ENCODE measurements at places on chromosomes 7 and 10.

DNA sequence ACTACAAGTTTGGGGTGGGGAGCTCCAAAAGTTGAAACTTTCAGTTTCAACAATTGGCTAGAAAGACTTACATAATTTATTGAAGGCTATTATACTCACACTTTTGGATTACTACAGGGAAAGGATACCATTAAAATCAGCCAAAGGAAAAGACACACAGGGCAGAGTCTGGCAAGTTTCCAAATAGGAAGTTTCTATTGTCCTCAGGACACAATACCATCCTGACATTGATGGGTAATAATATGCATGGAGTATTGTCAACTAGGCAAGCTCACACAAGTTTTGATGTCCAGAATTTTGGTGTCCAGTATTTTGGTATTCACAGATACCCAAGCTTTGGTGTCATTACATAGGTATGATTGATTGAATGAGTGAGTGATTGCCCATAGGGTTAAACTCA is 872.6 kb upstream of the SORCS1 start:
- no peak for DNase-seq

- no peak for DNase-seq
Observed at GRCh38 chr7:130622866-130623265, 45.7 kb downstream of the COPG2 start.

DNA sequence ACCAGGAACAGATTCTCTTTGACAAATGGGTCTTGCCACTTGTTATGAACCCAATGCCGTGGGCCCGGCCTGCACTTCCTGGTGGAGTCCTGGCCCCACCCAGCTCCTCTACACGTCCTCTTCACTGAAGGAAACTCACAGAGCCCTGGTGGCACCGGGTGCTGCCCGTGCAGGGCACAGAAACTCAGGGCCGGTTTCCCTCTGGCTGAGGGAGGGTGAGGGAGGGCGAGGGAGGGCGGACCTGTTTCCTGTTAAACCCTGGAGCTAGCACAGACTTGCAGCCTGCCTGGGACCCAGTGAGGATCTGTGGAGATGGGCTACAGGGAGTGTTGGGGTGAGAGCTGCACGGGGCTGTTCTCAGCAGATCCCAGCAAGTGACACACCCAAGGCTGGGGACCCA is 596.3 kb downstream of the PTPRN2 start:
- no peak for DNase-seq

DNA sequence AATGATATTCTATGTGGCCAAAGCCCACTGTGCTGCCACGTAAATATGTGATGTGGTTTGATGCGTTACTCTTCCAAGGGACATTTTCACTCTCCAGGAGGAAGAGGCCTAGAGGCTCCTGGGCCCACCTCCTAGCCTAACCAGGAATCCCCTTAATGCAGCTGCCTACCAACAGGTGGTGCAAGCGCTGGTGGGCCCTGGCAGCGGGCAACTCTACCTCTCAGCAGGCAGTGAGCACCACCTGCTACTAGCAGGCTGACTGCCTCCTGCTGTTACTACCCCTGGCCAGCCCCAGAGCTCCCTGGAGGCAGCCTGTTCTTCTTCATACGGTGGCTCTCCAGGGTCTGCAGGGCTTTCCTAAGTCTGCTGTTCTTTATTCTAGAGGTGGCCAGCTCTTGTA is 62.8 kb downstream of the CDH23 start:
- no peak for DNase-seq

- DNase-seq: peak; percentile 53
Observed at GRCh38 chr10:48902096-48902495, 37.5 kb downstream of the LRRC18 start.

- no peak for DNase-seq
Observed at GRCh38 chr10:34262985-34263384, 552.1 kb downstream of the PARD3 start.

GRCh38 chr10:49272251-49273081 is 26.5 kb upstream of the C10orf71 start:
- DNase-seq: no peak

GRCh38 chr7:66281678-66282590 is 76.8 kb downstream of the TPST1 start:
- DNase-seq: peak; percentile 30

GRCh38 chr10:121594076-121594475 is 4.2 kb downstream of the FGFR2 start:
- DNase-seq: no peak

DNA sequence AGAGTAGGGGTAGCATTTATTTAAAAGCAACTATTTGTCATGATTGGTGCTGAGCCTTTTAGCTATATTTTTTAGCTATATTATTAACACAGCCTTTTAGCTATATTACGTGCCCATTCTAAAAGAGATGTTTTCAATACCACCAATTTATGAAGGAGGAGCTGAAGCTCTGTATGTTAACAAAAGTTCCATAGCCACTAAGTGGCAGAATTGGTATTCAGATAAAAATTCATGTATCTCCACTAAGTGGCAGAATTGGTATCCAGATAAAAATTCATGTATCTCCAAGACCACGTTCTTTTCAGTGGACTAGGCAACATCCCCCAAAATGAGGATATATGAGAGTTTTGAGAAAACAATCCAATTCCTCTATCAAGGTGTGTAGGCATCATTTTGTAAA is 268.6 kb downstream of the HGF start:
- DNase-seq: no peak

GRCh38 chr7:22551768-22552513 is 52.0 kb upstream of the STEAP1B start:
- no peak for DNase-seq

DNA sequence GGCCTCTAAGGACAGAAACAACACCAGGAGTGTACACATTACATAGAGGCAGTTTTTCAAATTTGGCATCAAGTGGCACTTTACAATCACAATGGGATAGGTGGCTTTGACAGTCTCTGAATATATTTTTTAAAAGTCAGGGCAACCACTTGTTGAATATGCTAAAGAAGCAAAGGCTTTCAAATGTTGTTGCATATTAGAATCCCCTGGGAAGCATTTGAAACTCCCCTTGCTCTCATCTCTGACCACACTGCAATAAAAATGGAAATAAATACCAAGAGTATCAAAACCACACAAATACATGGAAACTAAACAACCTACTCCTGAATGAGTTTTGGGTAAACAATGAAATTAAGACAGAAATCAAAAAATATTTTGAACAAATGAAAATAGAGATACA is 106.5 kb upstream of the RAB11FIP2 start:
- no peak for DNase-seq

DNA sequence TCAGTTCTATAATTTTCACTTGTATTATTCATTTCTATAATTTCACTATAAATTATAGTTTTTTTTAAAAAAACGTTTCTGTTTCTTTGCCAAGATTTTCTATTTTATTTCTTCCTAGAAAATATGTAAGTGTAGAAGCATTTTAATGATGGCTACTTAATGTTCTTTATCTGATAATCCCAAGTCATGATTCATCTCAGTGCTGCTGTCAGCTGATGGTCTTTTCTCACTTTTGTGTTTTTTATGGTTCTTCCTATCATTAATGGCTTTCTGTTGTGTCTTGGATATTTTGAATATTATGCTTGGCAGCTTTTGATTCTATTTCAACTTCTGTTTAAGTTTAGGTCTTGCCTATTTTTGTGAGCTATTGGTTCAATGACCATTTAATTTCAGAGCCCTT is 268.6 kb downstream of the BAMBI start:
- DNase-seq: no peak

GRCh38 chr10:95289003-95289920 is 1.5 kb downstream of the PDLIM1 start:
- peak; percentile 46 for DNase-seq

- DNase-seq: no peak
Observed at GRCh38 chr7:422191-422885, 97.3 kb downstream of the PDGFA start.

DNA sequence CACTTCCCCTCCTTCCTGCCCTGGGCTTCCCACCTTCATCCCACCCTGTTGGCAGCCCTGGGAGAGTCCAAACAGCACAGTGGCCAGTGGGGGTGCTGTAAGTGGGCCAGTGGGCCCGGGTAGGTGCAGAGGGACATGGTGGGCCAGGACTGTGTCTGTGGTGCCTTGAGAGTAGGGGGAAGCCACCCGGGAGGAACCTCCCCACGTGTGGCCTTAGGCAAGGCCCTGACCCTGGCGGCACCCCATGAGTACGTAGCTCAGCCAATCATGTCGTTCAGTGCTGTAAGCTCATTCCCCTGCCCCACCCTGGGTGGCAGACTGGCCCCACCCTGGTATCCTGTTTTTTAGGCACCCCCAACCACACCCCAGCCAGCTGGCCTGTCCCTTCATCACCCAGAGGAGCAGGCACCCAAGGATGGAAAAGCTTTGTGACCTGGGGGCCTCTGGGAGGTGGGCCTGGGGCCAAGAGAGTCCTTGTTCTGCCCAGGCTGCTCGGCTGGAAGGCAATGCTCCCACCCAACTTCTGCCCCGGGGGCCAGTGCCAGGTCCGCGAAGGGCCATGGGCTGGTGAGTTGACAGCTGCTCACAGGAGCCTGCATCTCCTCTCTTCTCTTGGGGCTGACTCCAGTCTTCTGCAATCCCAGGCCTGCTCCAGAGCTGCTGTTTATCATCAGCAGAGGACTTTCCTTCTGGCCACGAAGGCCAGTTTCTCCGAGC is 41.6 kb downstream of the TSPAN15 start:
- no peak for DNase-seq

DNA sequence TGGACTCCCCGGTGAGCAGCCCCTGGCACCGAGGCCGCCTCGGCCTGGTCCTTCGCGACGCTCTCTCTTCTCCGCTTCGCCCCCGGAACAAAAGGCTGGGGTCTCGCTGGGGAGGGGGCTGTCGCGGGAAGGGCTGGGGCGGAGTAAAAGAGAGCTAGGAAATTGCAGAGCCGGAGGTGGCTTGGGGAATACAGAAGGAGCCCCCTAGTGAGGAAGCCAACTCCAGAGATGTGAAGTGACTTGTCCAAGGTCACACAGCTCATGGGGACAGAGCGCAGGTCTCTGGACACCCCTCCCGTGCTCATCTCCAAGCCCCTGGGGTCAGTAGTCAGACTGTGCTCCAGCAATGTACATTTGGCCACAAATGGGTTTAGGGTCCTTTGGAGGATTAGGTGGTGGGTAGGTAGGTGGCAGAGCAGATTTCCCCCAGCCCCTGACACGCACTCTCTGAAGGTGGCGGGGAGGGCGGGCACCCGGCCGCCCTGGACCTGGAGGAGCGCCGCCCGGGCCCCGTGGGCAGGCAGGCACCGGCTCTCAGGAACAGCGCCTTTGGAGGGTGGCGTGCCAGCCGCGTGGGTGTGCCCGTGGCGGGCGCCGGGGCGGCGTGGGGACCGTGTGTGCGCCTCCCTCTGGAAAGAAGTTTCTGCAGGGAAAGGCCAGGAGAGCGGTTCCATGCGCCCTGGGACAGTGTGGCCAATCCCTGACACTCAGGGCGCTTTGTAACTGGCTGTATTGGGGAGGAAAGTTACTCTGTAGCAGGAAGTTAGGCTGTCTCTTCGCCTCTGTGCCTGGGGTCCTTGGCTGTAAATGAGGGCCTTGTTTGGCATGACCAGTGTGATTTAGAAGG is 910 bp downstream of the WIPF3 start:
- DNase-seq: peak; percentile 16

DNA sequence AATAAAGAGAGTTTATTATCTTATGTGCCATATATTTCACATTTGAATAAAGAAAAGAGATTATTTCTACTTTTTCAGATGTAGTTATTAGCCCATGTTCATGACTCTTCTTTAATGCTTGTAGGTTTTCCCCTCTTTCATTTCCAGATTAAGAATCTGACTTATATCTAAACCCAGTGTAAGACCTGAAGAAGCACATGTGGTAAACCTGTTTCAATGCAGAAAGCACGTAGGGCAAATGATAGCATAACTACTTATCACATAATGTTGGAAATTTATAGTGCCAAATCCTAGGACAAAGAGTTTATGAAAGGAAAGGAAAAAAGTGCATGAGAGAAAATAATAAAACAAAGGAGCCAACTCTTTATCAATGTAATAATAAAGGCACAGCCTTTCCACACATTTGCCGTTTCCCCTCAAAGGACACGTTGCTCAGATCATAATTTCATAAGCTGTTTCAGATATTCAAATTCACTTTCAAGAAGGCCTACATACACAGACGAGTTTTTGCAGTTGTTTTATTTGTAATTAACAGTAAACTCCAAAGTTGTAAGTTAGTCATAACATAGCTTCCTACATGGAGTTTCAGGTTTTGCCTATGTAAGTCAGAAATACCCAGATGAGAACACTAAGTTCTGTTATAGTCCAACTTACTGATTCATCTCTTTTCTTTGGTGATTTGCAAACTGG is 88.8 kb upstream of the MDFIC start:
- DNase-seq: no peak

DNA sequence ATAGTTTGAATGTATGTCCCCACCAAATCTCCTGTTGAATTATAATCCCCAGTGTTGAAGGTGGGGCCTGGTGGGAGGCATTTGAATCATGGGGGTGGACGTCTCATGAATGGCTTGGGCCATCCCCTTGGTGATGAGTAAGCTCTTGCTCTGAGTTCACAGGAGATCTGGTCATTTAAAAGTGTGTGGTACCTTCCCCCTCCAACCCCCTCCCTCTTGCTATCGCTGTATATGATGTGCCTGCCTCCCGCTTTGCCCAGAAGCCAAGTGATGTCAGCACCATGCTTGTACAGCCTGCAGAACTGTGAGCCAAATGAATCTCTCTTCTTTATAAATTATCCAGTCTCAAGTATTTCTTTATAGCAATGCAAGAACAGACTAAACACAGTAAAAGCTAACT is 103.0 kb downstream of the CNOT4 start:
- no peak for DNase-seq

DNA sequence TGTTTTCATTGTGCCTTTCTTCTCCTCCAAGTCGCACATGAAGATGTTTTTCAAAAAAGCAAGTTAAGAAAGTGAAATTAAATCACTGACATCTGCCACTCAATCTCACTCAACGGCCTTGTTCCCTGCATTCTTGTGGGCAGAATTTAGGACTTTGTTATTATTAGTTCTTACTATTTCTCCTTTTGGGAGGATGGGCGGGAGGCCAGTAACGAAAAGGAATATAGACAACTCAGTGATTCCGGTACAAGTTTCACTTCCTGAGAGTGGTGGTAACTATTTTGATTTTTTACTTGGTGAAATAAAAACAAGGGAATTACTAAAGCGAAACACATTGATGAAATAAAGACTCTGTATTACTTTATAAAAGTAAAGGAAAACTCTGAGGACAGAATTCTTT is 231.9 kb upstream of the HABP2 start:
- DNase-seq: no peak

DNA sequence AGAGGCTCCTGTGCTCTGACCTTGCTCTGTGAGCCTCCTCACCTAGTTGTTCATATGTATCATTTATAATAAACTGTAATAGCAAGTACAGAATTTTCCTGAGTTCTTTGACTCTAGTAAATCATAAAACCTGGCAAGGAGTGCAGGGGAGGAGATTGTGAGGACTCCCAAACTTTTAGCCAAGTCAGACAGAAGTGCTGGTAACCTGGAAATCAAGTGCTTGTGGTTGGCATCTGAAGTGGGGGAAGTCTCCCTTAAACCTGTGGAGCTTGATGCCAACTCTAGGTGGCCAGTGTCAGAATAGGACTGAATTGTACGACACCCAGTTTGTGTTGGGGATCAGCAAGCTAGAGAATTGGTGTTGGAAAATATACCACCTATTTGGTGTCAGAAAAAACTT is 206.3 kb upstream of the GRB10 start:
- no peak for DNase-seq

All from K562 (cell line).